ENCODE measurements at places on chromosomes 3 and 15.
A peak's percentile ranks its signal among the peaks of the same experiment; 100 is the strongest.

DNA sequence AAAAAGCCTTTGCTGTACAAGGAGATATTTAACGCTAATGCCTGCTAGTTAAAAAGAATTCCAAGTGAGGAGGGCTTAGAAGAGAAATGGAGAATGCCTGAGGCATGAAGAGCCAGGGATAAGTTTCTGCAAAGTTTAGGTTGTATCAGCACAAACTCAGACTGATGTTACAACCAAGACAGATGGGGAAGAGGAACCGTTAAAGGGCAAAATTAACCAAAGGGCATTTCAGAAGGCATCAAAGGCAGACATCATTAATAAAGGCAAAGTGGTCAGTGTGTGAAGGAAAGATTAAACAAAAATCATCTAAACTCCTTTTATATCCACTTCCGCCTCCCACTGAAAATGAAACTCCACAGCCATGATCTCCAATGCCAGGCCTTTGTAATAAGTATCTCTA, 7.0 kb downstream of the MYO5A start:
- DNase-seq = no peak

- DNase-seq = no peak
Measured at GRCh38 chr15:49036650-49037545, 9.3 kb downstream of the SECISBP2L start.

DNA sequence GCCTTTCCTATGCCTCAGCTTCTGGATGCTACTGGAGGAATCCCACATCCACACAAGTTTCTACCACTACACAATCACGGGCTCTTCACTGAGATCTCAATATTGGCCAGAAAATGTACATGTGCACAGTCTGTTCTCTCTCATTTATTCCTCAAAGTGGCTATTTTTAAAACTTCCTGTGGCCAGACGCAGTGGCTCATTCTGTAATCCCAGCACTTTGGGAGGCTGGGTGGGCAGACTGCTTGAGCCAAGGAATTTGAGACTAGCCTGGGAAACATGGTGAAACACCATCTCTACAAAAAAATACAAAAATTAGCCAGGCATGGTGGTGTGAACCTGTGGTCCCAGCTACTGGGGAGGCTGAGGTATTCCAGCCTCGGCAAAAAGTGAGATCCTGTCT, 91.4 kb upstream of the PRTG start:
- no peak for DNase-seq

DNA sequence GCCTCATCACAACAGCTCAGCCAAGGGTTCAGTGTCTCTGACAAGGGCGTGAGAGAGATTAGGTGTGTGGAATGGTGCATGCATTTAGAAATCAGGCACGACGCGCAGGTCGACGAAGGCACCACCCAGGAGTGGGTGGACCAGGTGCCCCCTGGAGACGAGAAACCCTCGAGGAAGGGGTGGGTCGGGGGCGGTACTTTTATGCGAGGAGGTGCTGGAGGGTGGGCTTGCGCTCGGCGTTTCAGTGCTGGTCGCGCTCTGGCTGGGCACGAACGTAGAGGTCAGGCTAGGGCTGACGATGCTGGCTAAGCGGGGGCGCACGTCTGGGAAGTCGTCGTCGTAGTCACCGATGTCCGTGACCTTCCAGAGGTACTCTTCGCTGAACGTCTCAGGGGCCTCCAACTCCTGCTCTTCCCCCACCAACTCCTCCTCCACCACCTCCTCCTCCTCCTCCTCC, 393 bp downstream of the ERICH6 start:
- peak; percentile 29 for DNase-seq

DNA sequence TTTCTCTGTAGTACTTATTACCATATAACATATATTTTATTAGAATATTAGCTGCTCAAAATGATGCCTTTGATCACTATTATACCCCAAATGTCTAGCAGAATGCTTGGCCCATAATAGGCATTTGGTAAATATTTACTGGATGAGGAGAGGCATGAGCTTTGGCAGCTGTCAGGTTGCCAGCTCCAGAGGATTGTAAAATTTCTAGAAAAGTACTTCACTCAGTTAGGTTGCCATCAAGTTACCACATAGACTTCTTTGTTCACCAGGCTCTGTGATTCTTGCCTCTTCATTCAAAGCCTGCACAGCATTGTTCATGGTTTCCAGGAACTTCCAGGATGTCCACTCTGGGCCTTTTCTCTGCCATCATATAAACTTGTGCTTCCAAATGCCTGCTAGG, 582.8 kb downstream of the PDCD6IP start:
- DNase-seq = no peak

DNA sequence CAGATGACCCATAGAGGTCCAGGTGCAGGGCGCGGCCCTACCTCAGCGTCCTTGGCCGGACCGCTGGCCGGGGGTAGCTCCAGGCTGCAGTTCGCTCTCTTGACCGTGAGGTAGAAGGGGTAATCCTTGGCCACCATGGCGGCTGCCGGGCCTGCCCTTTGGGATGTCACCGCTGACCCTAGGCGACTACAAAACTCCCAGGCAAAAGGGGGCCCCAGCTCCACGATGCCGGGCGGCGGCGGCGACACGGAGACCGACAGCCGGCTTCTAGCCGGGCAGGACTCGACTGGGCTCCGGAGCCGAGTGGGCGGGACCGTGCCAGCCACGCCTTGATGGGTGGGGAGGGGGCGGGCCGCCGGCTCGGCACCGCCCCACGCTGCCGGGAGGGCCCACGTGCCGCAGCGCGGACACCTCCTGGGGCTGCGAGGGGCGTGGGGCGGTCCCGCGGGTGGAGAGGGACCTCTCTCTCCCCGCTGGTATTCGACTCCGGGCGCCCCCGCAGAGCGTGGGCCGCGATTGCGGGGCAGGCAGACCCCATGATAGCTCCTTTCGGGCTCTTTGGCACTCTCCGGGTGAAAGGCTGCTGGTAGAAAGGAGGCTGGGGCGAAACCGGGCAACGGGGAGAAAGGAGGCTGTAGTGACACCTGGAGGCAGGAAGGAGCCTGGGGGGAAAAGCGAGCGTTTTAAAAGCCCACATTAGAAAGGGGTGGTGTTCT, at the start of gene ARHGEF3:
ARHGEF3 (minus strand) TSS at position 288 of the 716 bp plus-strand sequence; CDS start at position 137, 151 bp downstream.
- DNase-seq = peak; percentile 47

GRCh38 chr15:71542836-71543235, 267.5 kb upstream of the NR2E3 start:
- no peak for DNase-seq

DNA sequence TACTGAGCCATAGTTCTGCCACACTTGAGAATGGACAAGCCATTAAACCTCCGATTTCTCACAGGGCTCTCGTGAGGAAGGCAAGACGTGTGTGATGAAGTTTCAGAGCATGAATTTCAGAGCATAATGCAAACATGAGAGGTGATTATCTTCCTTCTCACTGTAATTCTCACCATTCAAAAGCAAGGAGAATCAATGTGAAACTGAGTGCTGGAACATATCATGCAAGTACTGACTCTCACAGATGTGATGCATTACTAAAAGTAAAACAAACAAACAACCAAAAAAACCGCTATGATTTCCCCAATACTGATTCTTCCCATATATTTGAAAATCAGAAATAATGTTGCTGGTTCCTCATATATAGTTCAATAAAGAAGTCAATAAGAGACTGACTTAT, 23.7 kb downstream of the P3H2 start:
- no peak for DNase-seq

- DNase-seq = peak; percentile 38
Measured at GRCh38 chr3:10189557-10190354, 25.0 kb downstream of the IRAK2 start.

DNA sequence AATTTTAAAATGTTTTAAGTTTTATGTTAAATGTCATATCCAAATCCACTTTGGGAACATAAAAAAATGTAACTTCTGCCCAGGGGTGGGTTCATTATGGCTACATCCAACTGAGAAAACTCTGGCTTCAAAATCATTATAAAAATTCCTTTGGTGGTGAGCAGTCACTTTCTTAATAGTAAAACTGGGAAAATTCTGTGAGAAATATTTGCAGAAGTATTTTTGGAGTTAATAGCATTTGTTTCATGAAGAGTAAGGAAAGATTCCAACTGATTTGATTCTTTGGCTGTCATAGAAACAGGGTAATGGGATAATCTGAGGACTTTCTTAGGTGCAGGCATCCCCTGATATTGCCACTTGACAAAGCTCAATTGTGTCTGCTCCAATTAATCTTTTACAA, 38.8 kb downstream of the CPA3 start:
- DNase-seq = no peak

DNA sequence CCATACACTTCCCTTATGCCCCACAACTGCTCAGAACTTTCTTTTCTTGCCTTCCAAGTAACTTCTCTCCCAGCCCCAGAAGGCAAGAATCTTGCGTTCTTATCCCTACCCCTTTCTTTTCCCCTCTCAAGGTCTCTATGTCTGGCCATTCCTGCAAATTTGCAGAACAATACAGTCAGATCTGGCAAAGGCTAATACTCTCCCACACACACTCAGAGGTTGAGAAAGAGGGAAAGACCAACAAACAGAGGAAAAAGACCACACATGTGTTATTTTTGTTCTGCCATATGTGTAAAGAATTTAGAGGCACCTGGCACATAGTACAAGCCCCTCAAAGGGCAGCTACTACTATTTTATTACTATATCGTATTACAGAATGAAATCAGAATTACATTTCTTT, 25.7 kb downstream of the GJD2 start:
- no peak for DNase-seq

DNA sequence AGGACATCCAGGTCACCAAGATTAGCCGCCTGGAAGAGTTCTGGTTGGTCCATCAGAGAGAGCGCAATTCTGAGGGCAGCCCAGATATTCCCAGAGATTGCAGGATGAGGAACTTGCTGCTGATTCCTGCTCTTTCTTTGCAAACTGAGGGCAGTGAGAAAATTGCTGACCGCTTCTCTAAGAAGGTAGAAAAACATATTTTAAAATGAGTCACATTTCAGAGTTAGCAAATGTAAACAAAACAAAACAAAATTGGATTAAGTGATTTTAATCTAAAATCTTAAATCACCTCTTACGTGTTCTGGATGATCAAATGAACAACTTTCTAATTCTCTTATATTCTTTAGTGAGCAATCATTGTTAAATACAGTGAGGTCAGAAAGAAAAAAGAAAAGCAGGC, 149.0 kb downstream of the USP13 start:
- no peak for DNase-seq

GRCh38 chr3:119257654-119258410, 17.2 kb upstream of the B4GALT4 start:
- DNase-seq = peak; percentile 36

DNA sequence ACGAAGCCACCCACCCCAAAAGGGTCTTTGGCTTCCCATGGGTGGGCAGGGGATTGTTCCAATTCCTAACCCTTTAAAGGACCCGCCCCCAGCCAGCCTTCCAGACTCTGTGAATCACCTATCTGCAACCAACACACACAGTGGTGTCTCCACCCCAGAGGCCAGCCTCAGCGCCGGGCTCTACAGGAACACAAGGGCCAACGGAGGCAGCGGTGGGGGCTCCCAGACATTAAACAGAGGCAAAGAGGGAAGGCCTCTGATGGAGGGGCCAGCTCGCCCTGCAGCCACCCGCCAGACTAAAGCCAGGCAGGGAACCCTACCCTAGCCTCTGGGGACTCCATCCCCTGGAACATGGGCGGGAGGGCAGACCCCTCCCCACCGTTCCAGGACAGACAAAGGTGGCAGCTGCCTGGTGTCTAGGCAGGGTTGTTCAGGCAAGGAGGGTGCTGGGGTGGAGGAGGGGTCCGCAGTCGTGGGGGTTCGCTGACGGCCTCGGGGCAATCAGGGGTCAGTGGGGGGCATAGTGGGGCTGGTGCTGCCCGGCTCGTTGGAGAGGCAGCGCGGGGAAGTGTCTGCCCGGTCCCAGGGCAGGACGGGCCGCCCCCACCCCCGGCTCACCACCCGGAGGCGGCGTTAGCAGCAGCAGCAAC, 448 bp downstream of the SHISA5 start:
- no peak for DNase-seq

- no peak for DNase-seq
Measured at GRCh38 chr3:146818301-146818700, 213.2 kb upstream of the PLSCR5 start.

DNA sequence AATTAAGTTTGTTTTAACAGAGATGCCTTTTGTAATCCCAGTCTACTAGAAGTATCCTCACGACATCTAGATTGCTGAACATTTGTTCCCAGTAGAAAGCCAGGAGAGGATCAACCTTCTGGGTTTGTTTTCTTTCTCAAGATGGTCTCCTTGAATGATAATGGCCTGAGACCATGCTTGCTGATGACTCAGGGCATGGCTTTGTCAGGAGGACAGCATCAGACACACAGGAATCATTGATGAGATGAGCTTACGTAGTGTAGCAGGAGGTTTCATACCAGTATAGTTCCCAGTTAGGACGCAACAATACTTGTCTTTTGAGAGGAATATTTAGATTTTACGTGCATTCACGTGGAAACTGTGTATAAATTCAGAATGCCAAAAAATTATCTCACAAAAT, 38.6 kb downstream of the ATP1B3 start:
- DNase-seq = no peak

- no peak for DNase-seq
Measured at GRCh38 chr3:157082305-157082982, 77.5 kb downstream of the CCNL1 start.

DNA sequence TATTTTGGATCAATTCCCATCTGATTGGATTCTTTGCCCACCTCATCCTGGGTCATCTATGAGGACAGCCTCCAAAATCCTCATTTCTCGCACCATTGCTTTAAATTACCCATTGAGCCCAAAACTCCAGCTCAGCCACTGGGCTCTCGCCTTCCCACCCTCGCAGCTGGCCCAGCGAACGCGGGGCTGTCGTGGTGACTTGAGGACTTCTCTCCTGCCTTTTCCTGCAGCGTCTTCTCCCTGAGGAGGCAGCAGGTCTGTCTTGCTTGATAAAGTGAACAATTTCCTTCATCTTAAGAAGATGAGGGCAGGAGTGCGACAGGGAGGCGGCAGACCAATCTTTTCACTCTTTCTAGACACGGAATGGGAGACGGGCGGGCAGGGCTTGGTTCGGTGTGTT, 33.0 kb upstream of the SNRPA1 start:
- DNase-seq = no peak

GRCh38 chr15:64246364-64247189, 83.8 kb upstream of the PPIB start:
- no peak for DNase-seq

- DNase-seq = no peak
Measured at GRCh38 chr3:15390460-15390859, 36.9 kb downstream of the METTL6 start.

- no peak for DNase-seq
Measured at GRCh38 chr15:64665179-64665578, 110.2 kb downstream of the RBPMS2 start.

DNA sequence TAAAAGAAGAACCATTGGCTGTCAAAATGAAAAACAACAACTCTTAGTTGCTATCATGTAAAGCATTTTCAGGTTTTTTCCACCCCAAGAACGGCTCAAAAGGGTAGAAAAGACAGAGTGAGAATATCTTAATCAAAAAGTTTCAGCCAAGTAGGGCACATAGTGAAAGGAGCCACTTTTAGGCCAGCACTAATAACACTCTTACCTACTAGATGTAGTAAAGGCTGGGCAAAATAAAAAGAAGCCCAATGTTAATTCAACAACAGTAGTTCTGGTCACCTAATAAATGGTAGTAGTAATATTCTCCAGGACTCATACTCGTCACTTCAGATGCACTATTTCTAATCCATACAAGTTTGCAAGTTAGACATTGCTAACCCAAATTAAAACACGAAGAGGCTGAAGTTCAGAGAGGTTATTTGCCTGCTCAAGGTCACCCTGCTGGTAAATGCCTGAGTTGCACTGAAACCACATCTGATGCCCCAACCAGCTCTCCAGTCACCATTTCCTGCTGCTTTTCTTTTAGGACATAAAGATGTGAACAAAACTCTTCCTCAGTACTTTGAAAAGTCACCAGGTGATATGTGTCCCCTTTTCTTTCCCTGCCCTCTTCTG, 7.5 kb downstream of the GOLIM4 start:
- DNase-seq = no peak

GRCh38 chr15:33309602-33310276, 1.0 kb upstream of the RYR3 start:
- DNase-seq = peak; percentile 3

GRCh38 chr3:125440970-125441369, 65.8 kb upstream of the ZNF148 start:
- no peak for DNase-seq

All from skin of body (tissue), 3 donors.